ENCODE measurements at places on chromosomes 7 and 10. TPM values are rescaled to one million over a fixed set of nuclear protein-coding genes. Genes with fewer than 3 reads are reported as not detected.

DNA sequence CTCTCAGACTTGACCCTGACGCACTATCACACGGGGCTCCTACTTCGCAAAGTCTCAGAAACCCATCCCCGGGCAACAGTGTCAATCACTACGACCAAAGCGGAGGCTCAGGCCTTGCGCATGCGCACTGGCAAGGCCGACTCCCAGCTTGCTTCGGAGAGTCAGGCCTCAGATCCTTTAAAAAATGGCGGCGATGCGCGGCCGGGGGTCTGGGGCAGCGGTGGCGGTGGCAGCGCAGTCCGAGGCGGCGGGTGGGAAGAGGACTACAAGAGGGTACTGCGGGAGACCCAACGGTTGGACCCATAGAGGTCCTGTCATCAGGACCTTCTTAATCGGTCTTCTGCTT lies 196.9 kb downstream of the ZNF716 start:
- H3K4me1 ChIP-seq = no peaks in the 10 kb centered on the region
- no peak for DNase-seq
- no peaks in the 10 kb centered on the region for H3K36me3 ChIP-seq
- H3K4me3 ChIP-seq = no peak overlapping the region
- H3K27ac ChIP-seq = no peak overlapping the region

GRCh38 chr7:1535701-1536454 lies 5.4 kb downstream of the MAFK start:
- no peak overlapping the region for H3K27ac ChIP-seq
- H3K36me3 ChIP-seq = peaks cover 39% of the 10 kb centered on the region
- peaks cover 45% of the 10 kb centered on the region for H3K4me1 ChIP-seq
- no peak overlapping the region for H3K4me3 ChIP-seq

DNA sequence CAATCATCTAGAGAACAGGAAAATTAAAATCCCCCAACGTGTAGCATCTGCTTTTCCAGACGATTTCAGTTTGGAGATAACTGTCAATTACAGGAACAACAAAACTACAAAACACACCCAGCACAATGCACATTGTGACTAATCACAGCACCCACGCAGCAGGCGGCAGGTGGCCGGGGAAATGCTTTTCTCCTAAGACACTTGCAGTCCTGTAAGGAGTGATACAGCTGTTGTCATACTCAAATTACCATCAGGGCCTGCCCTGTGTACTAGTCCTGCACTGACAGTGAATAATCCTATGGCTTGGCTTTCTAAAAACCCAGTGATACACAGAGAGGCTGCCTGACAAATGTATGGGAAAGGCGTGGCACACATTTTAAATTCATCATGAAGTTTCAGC lies 37.8 kb downstream of the COBL start:
- no peak overlapping the region for H3K27ac ChIP-seq
- peaks cover 31% of the 10 kb centered on the region for H3K27me3 ChIP-seq
- no peaks in the 10 kb centered on the region for H3K4me1 ChIP-seq
- H3K36me3 ChIP-seq = no peaks in the 10 kb centered on the region
- H3K4me3 ChIP-seq = no peak overlapping the region
- no peak for DNase-seq

- H3K27me3 ChIP-seq = no peaks in the 10 kb centered on the region
- H3K36me3 ChIP-seq = no peaks in the 10 kb centered on the region
- DNase-seq = no peak
Observed at GRCh38 chr10:43170491-43170890, 32.2 kb downstream of the CSGALNACT2 start.

DNA sequence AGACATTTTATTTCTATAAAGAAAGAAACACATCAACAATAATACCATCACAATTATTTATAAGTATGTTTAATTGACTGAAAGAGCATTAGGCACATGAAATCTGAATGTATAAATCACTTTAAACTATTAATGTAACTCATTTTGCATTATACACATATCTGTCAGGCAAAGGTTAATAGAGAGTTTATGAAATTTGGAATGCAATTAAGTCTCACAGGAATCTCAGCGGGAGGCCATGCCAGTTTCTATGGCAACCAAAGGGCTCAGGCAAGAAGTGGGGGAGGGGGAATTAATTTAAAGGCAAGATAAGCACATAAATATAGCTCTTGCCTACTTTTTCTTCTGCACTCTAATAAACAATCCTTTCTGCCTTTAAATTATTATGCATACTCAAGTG lies 152.6 kb downstream of the SLC16A9 start:
- H3K36me3 ChIP-seq = no peaks in the 10 kb centered on the region
- no peak overlapping the region for H3K27ac ChIP-seq
- H3K4me1 ChIP-seq = no peaks in the 10 kb centered on the region
- H3K27me3 ChIP-seq = no peaks in the 10 kb centered on the region
- no peak for DNase-seq

DNA sequence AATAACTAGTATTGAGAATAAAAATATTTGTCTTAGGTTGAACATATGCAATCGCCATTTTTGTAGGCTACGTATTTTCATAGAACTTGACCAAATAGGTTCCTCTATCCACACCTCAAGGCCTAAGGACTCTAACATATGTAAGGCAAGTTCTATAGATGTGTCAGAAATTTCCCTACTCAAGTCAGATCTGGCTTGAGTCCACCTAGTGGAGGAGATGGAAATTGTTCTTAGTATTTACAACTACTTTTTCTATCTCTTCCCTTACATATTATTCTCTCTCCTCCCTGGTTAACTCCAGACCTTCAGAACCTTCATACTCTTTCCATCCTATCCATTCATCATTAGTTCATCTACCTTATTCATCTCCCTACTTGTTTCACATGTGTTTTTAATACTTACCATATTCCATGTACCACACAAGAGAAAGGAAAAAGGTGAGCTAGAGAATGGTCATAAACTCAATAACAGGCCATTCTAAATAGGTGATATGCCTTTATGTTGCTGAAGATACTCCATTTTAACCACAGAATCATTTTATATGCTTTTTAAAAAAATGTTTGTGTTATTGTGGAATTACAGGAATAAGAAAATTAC lies 174.5 kb upstream of the HDAC9 start:
- peak; percentile 53 for DNase-seq
- H3K36me3 ChIP-seq = no peaks in the 10 kb centered on the region
- no peak overlapping the region for H3K27ac ChIP-seq
- no peak overlapping the region for H3K4me3 ChIP-seq

DNA sequence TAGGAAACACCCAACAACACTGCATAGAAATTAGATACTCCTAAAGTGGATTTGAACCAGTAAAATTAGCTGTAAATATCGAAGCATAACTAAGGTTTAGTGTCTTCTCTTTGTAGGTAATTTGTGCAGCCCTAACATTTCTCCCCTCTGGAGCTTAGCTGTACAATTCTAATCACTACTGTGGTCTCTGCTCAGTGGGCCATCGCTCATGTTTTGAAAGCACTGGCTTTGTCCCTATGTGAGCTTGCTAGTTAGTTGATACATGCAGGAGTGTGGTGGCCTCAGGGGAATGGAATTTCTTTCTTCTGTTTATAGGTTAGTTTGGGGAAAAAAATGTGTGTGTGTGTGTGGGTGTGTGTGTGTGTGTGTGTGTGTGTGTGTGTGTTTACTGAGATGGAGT lies 373.1 kb downstream of the DPP6 start:
- no peak overlapping the region for H3K27ac ChIP-seq
- no peaks in the 10 kb centered on the region for H3K36me3 ChIP-seq
- no peak overlapping the region for H3K4me3 ChIP-seq

- no peaks in the 10 kb centered on the region for H3K27me3 ChIP-seq
- no peak overlapping the region for H3K4me3 ChIP-seq
- no peaks in the 10 kb centered on the region for H3K36me3 ChIP-seq
- no peaks in the 10 kb centered on the region for H3K4me1 ChIP-seq
- no peak overlapping the region for H3K27ac ChIP-seq
- peak; percentile 18 for DNase-seq
Observed at GRCh38 chr10:52818019-52818418, 45.4 kb upstream of the MBL2 start.

Gene PLA2G12B
- not detected for total RNA-seq

Measured in K562 (cell line).